CD14-positive monocyte (primary cell): ENCODE measurements at places on chromosomes 3 and 15.

- DNase-seq: no peak
Observed at GRCh38 chr3:120284747-120285507, at the start of gene GPR156. GPR156 (minus strand) TSS chr3:120285222; CDS start chr3:120244098, 41,124 bp downstream.

- DNase-seq: no peak
Observed at GRCh38 chr3:51353691-51354090, 31.4 kb upstream of the MANF start.

DNA sequence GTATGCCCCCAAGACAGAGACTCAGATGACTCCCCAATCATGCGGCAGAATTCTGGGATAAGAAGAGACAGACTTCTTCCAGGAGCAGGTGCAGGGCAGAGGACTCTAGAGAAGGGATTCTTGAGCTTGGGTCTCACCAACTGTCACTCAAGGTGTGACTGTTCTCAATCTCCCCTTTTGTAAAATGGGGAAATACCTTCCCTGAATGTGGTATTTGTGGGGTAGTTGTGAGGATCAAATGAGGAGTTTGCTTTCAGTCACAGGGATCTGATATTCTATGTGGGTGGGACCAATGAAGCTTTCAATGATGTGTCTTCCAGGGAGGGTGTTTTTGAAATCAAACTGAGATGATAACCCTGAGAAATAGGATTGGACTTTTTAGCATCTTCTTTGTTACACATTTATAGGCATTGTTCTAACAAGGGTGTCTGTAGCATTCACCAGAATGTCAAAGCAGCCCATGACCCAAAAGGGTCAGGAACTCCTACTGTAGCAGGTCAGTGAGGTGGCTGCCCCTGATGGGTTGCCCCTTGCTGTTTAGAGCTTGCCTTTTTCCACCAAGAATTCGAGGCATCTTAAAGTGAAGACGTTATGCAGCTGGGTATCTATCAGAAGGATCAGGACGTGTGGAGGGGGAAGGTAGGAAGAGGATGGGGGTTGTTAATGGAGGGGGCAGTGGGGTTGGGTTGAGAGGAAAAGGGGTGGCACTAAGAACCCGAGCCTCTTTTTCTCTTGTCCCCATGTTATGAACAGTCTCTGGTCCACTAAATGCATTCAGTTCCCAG, 28.8 kb downstream of the UMPS start:
- DNase-seq: no peak

DNA sequence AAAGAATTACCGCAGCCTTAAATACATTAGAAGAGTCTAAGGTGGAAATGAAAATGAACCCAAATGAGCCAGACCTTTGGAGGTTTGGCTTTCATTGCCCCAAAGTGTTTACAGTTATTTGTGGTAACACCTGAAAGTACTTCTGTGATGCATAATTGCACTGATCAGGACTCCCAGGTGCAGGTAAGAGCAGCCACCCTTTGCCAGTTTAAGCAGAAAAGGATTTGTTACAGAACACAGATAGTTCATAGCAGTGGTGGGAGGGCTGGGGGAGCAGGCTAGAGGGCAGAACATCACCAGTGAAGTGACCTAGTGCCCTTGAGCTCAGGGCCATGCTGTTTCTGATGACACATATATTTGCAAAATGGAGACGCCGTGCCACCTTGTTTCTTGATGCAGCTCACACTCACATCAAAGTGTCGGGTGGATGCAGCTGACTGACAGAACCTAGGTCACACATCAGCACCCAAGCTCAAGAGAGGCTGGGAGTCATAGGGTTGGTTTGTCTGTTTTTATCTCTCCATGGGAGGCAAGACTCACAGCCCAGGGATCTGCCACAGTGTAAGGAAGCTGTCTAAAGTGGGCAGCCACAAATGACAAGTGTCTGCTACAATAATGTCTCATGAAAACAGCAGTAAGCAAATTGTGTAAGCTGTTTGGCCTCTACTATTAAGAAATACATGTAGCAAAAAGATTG, 49.1 kb downstream of the NEK11 start:
- no peak for DNase-seq

DNA sequence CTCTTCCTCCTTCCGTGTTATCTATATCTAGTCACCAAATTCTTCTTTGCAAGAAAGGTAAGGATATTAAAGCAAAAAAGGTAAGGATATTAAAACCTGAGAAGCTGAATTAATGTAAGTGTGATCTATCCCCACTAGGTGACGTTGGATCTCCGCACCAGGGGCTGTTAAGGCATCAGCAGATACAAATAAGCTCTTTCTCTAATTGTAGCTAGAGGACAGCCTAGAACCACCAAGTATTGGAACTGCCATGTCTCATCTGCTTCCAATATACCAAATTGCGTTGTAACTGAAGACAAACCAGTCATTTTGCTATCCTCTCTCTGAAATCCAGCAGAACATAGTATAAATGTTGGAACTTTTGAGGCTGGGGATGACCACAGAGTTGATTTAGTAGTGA, 471.2 kb upstream of the TGFBR2 start:
- no peak for DNase-seq
